ENCODE measurements at places on chromosomes 1 and 21.

- DNase-seq, result no peak
Measured at GRCh38 chr1:119081700-119082099, 58.8 kb downstream of the WARS2 start.

DNA sequence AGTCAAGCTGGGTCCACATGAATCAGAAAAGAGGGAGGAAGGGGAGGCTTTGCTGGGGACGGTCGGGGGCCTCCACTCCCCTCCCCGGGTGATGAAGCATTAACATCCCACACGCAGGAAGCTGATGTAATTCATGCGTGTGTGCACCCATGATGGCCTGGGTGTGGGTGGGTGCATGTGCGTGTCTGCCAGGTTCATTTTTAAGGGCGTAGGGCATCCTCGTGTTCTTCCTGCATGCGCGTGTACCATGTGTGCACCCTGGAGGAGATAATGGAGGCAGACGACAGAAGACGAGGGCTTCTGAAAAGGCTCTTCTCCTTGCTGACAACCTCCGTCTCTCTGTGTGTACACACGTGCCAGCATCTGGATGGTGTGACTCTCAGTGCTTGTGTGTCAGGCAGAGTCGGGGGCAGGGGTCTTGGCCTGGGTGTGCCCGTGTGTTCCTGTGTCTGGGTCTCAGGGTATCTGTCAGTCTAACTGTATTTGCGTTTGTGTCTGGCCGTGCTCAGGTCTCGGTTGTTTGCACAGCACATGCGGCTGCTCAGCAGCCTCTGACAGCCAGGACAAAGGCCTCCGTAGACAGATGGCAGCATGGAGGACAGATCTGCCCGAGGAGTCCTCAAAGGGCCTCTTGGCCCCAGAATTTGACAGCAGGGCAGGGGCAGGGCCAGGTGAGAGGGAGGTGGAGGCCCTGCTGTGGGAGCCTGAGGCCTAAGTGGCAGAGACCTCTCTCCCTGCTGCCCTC lies 2.4 kb downstream of the RAP1GAP start:
- DNase-seq, result no peak

GRCh38 chr1:89842567-89843272 lies 21.9 kb downstream of the LRRC8D start:
- no peak for DNase-seq

DNA sequence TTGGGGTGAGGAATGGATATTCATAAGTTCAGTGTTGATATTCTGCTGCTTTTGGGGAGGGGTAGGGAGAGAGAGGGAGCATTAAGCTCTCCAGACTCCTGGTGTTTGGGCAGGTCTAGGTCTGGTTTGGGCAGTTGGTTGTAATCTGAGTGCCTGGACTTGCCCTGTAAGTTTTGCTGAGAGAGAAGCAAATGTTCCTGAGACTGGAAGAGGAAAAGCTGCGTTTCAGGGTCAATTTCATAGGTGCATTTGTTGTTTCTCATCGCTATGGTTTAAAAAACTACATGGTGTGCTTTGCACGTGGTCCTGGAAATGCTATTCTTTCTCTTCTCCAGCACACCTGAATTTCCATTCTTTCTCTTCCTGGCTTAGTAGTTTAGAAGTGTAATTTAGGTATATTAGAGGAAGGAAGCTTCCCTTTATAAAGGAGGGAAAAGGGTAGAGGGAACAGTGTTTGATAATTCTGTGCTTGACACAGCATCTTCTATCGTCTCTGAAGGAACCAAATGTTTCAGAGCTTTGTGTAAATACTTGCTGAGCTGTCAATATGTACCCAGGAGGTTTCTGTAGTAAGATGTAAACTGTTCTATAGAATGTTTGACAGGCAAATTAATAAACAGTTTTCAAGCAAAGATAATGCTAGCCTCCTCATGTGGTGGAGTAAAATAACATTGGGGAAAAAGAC lies 6.3 kb downstream of the ARID1A start:
- no peak for DNase-seq

DNA sequence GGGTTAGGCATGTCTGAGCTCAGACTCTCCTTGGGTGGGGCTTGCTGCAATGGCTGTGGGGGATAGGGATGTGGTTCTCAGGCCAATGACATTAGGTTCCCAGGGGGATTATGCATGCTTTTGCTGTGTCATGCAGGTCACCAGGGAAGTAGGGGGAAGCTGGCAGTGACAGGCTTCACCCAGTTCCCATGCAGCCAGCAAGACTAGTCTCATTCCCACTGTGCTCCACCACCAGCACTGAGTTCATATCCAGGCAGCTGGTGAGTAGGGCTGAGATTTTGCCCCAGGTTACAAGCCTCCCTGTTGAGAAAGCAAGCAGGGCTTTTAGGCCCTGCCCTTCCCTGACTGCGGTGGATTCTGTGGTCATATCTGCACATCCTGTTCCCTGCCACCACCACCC lies 32.1 kb upstream of the PLA2G5 start:
- DNase-seq, result no peak
